ENCODE measurements at places on chromosomes 1 and 21.

DNA sequence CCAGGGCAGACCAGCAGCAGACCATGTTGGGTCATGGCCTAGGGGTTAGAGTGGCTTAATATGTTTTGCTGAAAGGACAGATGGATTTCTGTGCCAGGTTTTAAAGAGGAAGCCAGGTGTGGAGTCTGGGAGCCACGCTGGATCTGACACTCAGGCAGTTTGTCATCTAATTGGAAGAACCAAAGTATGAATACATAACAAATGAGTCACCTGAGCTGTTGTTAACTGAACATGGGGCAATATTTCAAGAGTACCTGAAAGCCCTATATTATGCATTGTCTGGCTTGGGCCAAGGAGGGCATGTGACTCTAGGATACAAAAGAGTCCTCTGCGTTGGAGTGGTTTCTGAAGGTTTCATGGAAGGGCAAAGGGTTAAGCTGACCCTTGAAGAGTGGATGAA lies 70.6 kb downstream of the LMO4 start:
- no peak for DNase-seq

GRCh38 chr1:154951901-154952657 lies 3.8 kb downstream of the PBXIP1 start:
- DNase-seq: no peak

DNA sequence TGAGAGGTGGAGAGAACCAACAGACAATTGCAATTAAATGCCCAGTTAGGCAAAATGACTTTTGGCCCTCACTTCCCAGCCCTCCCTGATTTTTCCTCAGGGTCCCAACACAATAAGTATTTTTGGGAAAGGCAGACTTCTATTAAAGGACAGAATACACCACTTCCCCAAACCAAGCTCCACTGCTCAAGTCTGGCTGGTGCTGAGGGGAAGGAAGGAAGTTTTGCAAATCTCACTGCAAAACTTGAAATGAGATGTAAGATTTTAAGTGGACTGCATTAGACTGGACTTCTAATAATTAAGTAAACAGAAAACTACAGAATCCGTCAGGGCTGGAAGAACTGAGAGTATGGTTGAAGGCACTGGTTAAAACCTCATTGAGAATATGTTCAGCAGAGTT lies 32.2 kb upstream of the CD1D start:
- DNase-seq: peak; percentile 16

GRCh38 chr21:45309069-45309986 lies 21.6 kb upstream of the POFUT2 start:
- DNase-seq: peak; percentile 73

GRCh38 chr1:37741130-37741529 lies 23.8 kb downstream of the EPHA10 start:
- no peak for DNase-seq

DNA sequence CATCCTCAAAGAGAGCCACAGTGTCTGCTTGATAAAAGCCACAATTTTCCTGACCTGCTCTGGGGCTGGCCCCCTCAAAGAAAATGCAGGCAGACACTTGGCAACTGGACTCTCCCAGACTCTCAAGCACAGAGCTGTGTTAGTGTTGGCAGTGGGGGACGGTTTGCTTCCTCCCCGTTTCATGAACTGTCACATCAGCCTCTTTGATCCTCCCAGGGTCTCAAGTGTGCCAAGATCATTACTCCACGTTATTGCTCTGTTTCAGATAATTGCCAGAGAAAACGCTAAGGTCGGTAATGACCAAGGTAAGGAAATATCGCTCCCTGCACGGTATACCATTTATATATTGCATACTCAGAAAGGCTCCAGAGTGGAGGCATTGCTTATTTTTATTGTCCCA lies 138.8 kb downstream of the NTMT2 start:
- DNase-seq: no peak

DNA sequence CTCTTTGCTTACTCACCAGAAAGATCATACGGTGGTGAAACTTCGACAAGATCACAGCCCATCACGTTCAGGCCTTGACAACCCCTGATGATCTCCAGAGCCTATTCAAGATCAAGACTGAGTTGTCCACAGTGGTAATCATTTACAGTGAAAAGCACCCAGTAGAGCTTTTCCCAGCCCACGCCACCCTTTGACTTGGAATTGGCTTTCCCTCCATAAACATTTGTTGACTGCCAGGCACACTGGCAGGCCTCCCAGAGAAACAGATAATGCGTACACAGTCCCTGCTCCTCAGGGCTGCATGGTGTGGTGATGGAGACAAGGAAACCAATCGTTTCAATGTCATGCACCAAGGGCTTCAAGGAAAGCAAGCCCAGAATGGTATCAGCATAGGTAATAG lies 10.1 kb downstream of the AGMAT start:
- no peak for DNase-seq

DNA sequence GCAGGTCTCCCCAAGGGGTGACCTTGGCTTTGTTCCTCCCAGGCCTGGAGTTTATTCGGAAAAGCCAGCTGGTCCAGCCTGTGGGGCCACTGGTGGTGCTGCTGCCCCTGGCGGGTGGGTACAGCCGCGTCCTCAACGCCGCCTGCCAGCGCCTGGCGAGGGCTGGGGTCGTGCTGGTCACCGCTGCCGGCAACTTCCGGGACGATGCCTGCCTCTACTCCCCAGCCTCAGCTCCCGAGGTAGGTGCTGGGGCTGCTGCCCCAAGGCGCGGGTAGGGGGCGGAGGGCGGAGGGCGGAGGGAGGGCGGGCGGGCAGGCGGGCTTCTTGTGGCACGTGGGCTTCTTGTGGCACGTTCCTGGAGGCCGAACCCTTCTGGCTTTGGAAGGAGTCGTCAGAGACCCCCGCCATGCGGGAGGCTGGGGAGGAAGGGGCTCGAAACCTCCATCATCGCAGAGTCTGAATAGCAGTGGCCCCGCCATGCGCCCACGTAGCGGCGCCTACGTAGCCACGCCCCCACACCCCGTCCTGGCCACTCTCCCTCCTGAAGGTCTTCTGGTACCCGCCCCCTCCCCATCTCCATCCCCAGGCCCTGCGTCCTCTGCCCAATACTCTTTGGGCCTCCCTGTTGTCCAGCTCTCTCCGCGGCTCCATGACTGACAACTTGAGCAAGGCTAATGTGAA lies 16.7 kb downstream of the PCSK9 start:
- DNase-seq: no peak

GRCh38 chr1:3244025-3244926 lies 175.3 kb downstream of the PRDM16 start:
- DNase-seq: no peak

- DNase-seq: peak; percentile 44
These were observed 61.3 kb downstream of the XKR8 start for GRCh38 chr1:28021064-28021463.

DNA sequence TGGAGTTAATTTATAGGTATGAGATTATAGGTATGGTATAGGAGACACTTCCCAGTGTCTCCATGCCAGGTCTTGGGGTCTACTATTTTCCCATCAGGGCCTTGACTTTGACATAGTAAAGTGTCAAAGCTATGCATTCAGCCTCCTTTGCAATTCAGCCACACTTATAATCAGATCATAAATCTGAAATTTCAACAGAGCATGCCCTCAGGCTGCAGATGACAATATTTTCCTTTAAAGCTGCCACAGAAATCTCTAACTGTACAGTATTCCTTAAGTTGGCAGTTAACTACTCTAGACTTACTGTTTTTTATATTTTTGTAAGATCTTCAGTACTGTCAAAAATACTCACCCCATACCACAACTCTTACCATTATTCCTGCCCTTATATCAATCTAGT lies 30.2 kb upstream of the RGS7 start:
- no peak for DNase-seq

- no peak for DNase-seq
These were observed 17.0 kb upstream of the IGSF21 start for GRCh38 chr1:18090636-18091035.

DNA sequence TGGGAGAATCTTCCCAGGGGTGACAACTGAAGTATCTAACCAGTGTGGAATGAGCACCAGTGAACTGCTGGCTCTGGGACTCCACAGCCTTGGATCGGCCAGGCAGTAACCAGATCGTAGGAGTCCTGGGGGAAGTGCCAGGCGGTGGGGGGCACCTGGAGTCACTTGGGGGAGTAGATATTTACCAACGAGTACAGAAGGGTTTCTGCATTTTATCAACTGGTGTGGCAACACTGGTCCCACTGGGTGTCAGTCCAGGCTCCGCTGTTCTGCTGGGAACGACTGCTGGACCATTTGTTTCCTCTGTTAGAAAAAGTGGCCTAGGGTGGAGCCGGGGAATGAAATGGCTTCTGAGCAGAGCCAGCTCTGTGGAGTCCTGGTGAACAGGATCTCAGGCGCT lies 14.4 kb downstream of the HEYL start:
- DNase-seq: no peak

GRCh38 chr1:180217006-180217405 lies 13.1 kb upstream of the LHX4 start:
- DNase-seq: no peak

DNA sequence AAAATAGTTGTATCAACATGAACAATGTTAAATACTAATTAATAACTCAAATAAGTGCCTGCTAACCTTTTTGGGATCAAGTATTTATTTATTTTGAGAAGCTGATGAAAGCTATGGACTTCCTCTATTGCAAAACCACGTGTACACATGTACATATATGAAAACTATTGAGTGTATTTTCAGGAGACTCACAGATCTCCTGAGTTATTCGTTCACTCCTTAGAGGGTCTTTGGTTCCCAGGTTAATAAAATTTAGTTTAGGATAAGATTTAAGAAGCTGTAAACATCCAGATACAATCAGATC lies 130.5 kb downstream of the DISC1 start:
- DNase-seq: no peak

DNA sequence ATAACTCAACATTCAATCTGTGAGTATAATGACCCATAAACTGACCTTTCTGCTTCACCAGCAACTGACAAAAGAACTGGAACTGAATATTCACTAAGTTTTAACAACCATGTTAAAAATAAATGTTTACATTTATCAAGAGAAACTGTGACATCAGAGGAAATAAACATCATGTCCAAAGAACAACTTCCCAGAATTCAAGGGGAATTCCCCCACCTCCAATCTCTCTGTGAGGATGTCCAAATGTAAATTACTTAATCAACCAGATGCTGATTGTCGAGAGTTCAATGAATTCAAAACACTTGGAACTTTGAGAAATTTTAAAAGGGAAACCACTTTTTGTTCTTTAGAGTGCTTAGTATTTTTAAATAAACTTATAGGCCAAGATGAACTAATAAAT lies 365.6 kb upstream of the ADGRL2 start:
- no peak for DNase-seq

DNA sequence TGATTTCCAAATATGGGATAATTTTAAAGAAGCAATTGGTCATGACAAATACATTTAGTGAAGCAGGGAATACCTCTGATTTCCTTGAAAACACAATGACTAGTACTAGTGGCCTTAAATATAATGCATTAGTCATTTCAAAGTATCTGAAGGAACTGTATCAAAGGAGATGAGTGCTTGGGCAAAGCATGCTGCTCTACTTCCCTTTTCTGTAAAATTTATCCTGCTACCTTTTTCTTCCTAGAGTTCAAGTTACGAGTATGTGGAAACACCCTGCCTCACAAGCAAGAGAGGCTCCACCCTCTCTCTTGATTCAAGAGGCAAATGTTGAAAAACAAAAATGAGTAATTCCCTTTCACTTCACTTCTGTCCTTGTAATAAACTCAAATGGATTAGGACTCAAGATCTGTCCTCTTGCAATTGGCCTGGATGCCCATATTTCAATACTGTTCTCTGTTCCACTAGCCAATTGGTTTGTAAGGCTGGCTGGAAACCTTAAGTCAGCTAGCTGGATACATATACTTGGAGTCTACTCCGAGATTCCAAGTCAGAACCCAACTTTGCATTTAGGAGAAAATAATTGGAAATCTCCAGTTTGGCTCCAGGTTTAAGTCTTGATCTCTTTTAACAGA lies 92.5 kb downstream of the CDC42BPA start:
- peak; percentile 76 for DNase-seq

DNA sequence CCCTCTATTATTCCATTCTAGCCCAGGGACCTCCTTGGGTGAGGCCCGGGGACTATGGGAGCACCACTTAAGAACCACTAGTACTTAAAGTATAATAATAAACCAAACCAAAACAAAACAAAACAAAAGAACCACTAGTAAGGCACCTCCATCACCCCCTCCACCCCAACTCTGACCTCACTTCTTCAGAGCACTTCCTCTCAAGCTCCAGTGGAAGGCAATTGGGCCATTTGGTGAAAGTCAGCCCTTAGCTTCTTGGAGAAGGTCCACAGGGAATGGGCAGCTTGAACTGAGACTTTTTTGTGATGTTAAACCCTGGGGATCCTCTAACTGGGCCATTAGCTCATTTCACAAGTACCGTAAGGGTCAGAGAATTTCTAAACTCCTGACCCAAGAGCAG lies 237.3 kb downstream of the RHOU start:
- no peak for DNase-seq

DNA sequence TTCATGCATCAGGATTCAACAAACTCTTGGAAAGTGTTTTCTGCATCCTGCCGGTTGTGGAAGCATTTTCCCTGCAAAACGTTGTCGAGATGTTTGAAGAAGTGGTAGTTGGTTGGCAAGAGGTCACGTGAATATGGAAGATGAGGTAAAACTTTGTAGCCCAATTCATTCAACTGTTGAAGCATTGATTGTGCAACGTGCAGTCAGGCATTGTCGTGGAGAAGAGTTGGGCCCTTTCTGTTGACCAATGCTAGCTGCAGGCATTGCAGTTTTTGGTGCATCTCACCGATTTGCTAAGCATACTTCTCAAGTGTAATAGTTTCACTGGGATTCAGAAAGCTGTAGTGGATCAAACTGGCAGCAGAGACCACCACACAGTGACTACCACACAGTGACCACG lies 57.0 kb upstream of the PRDM2 start:
- DNase-seq: no peak

- no peak for DNase-seq
These were observed 138.9 kb downstream of the IGSF21 start for GRCh38 chr1:18246543-18246942.

DNA sequence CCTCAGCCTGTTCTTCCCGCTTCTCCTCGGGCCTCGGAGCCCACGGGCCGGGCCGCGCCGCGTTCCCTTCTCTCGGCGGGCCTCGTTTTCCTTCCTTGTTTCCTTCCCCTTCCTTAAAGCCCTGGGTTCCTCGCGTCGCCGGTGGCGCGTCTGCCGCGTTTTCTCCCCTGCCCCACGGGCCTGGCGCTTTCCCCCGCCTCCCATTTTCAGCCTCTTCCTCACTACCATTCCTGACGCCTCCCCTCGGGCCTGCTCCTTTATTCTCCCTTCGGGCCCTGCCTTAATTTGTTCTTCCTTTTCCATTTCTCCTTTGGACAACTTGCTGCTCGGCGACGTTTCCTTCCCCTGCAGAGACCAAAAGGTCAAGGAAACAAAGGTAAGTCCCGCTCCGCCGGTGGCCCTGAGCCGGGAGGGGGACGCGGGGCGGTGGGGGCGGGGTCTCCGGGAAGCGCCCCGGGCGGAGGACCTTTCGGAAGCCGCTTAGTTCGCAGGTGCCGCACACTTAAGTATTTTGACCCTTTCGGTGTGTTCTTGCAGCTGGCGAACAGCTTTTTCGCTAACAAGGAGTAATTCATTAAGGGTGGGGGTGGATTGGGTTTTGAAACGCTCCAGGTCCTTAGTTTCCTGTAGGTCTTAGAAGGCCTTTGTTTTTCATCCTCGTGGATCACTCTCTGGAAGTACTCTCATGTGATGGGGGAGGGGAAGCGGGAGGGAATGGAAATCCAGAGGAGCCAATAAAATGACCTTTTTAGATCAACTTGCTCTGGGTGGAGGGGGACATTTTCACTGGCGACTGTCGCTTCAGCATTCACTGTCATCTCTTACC lies 780 bp downstream of the YTHDF2 start:
- DNase-seq: peak; percentile 63

GRCh38 chr1:36705629-36706028 lies 222.9 kb upstream of the CSF3R start:
- no peak for DNase-seq

GRCh38 chr1:55375617-55376258 lies 160.6 kb upstream of the USP24 start:
- DNase-seq: peak; percentile 76
